ENCODE measurements at places on chromosomes 16 and 17.

GRCh38 chr16:75792771-75793492, 66.6 kb upstream of the CPHXL start:
- no peak for DNase-seq

GRCh38 chr17:31593806-31594205, 202.3 kb downstream of the RAB11FIP4 start:
- DNase-seq = no peak

DNA sequence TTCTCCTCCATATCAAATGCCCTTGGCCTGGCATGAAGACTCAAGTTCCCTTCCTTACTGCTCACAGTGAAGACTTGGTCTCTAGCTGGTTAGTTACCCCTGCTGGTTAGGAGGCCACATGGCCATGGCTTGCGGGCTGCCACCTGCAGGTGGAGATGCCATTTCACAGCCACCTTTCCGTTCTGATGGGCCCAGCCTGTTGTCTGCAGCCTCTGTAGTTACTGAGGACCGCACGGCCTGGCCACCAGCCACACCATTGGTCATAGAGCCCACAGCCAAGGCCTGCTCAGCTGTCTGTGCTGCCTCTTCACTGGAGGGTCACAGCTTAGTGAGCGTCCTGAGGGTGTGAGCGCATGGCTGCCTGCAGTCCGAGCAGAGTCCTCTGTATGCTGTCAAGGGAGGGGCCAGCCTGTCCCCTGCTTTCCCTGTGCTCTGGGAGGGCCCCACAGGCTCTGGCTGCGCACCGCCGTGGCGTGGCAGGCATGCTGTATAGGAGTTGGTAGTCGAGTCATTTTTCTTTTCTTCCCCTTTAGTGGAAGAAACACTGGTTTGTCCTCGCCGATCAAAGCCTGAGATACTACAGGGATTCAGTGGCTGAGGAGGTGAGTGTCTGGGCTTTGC, 59.2 kb downstream of the PLD6 start:
- no peak for DNase-seq

GRCh38 chr17:27613433-27613832, 17.6 kb upstream of the LGALS9 start:
- no peak for DNase-seq

- DNase-seq = no peak
These were observed 27.2 kb downstream of the NAGPA start for GRCh38 chr16:5006348-5007193.

DNA sequence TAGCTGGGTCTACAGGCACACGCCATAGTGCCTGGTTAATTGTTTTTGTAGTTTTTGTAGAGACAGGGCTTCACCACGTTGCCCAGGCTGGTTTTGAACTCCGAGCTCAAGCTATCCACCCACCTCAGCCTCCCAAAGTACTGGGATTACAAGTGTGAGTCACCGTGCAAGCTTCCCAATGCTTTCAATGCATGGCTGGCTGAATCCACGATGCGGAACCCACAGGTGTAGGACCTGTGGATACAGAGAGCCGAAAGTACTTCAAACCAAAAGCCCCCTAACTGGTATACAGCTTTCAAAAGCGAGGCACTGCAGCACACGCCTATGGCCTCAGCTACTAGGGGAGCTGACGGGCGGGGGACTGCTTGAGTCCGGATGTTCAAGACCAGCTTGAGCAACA, 44.8 kb downstream of the METTL16 start:
- no peak for DNase-seq

DNA sequence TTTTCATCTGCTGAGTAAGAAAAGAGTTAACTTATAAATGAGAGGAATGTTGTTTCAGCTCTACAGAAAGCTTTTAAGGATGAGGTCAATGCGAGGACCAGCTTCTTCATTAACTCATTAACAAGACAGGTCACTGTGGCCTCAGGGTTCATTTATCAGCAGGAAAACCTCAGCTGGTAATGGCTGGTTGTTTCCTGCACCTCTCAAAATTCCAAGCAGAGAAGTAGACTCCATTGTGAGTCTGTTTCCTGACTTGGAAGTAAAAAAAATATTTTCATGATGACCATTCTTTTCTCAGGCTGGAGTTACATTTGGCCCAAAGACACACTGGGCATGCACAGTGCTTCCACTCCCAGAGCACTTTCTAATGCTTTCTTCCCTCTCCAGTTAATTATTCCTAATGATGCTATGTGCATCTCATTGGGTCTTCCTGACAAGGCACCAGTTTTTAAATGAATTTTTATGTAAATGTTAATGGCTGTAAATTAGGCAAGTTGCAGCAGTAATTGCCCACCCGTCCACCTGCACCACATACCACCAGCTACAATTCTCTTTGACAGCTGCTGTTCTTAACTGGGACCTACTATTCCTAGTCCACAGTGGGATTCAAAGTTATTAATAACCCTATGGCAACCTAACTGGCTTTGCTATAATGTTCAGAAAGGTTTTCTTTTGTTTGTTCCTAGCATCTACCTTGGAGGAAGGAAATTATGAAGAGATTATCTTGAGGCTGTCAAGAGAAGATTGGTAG, 89.5 kb upstream of the BCAR1 start:
- DNase-seq = no peak

DNA sequence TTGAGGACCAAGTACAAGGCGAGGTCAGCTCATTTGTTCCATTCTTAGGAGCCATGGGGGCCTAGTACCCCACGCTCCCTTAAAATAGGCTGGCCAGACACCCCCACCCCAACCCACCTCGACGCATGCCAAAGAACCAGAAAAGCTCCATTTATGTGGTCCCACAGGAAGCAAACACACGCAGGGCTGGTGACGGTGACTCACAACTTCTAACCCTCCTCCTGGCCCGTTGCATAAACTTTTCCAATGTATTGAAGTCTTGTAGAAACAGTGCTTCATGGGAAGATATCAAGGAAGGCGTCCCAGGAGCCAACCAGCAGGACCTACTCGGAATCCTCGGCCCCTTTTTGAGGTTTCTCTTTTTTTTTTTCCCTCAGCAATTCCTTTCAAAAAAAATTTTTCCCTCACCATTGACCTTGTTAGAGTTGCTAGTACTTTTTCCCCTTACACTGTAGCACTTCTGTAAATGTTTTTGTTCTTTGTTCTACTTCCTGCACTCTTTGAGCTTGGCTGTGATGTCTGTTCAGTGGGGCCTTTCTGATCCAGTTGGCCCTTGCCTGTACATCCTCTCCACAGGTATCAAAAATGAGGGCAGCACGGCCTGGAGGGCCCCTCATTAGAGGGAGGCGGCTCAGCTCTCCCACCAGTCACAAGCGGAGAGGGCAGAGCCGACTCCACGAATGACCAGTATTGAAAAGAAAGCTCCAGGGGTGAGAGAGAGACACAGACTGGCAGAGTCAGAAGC, 208.3 kb downstream of the RGS9 start:
- DNase-seq = no peak

GRCh38 chr16:87930456-87930855, 5.9 kb downstream of the CA5A start:
- DNase-seq = no peak

- no peak for DNase-seq
These were observed 5.3 kb downstream of the PDK2 start for GRCh38 chr17:50100480-50100883.

GRCh38 chr16:57645691-57646387, 17.4 kb downstream of the ADGRG1 start:
- no peak for DNase-seq

GRCh38 chr17:49522357-49522890, 27.3 kb downstream of the NGFR start:
- no peak for DNase-seq

DNA sequence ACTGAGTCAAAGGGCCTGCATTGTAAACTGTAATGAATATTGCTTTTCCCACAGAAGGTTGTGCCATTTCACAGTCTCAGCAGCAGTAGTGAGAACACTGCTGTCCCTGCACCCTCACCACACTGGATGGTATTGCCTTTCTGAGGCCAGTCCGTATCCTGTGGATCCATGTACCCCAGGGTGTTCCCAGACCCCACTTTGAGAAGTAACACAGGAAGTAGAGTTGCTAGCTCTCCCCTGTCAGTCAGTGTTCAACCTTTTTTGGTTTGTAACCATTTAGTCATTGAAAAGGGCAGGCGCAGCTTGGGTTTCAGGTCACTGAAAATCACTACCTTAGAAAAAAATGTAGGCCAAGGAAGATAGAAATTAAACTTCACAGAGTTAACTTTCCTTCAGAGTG, 37.9 kb downstream of the SLFN12L start:
- no peak for DNase-seq

DNA sequence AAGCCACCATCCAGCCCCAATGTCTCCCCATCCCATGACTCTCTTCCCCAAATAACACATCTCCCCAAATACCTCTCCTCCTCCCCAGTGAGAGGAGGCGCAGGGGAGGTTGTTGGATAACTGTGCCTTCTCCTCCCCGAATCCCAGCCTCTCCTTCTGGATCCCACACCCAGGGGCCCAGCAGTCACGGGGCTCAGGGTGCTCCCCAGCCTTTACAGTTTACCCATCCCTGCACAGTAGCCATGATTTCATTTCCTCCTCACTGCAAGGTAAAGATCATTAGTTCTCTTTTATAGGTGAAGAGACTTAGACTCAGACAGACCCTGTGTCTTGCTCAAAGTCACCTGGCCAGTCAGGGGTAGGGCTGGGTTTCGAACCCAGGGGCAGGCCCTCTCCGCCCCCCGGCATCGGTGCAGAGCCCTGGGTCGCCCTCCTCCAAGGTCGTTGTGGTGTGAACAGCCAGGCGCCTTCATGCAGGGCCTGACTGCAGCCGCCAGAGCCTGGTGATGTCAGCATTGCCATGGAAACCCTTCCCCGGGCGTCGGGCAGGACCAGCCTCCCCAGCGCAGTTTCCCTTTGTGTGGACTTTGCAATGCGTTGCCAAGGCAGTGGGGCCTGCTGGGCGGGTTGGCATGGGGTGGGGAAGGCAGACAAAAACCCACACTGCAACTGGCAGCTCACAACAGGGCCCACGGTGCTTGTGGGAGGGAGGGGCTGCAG, 53.3 kb upstream of the TOB1 start:
- peak; percentile 89 for DNase-seq

GRCh38 chr17:2892305-2892971, 96.2 kb downstream of the RAP1GAP2 start:
- no peak for DNase-seq

GRCh38 chr17:43219746-43220380, 8.2 kb downstream of the TMEM106A start:
- no peak for DNase-seq

DNA sequence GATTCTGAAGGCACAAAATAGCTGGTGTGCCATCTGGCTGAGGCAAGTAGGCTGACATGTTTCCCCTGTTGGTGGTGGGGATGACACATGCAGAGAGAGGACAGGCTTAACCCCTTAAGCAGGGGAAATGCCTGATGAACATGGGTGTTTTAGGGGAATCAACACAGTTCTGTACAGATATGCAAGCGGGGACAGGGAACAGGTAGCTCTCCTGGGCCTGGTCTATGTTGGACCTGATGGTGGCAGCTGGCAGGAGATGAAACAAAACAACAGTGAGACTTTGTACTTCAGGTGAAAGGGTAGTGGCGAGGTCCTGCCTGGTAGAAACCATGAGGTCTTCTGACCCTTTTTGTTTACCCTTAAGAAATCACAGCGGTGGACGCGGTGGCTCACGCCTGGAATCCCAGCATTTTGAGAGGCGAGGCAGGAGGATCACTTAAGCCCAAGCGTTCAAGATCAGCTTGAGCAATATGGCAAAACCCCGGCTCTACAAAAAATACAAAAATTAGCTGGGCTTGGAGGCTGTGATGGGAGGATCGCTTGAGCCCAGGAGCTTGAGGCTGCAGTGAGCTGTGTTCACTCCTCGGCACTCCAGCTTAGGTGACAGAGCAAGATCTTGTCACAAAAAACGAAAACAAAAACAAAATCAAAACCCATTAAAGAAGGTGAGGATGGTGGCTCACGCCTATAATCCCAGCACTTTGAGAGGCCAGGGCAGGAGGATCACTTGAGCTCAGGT, 10.5 kb downstream of the OR1F1 start:
- no peak for DNase-seq

DNA sequence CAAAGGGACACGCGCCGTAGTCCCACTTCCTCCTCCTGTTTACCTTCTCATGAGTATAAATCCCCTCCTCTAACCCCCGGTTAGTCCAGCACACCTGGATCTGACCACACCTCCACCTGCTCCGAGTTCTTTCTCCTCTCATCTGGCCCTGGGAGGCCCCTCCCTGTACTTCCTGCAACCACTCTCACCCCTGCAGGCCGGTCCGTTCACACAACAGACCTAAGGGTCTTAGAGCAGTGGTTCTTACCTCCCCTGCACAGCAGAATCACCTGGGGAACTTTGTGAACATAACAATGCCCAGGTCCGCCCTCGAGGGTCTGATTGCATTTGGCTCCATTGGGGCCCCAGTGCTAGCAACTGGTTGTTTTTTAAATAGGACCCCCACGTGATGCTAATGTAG, 24.8 kb downstream of the TMEM114 start:
- DNase-seq = no peak

GRCh38 chr17:62219221-62219899, 154.3 kb upstream of the MED13 start:
- no peak for DNase-seq

GRCh38 chr17:50872710-50873424, 6.7 kb upstream of the TOB1 start:
- DNase-seq = no peak

- DNase-seq = no peak
These were observed 23.3 kb downstream of the ZNF75A start for GRCh38 chr16:3328643-3329042.

- no peak for DNase-seq
These were observed 19.3 kb downstream of the DBNDD1 start for GRCh38 chr16:89999831-90000574.

DNA sequence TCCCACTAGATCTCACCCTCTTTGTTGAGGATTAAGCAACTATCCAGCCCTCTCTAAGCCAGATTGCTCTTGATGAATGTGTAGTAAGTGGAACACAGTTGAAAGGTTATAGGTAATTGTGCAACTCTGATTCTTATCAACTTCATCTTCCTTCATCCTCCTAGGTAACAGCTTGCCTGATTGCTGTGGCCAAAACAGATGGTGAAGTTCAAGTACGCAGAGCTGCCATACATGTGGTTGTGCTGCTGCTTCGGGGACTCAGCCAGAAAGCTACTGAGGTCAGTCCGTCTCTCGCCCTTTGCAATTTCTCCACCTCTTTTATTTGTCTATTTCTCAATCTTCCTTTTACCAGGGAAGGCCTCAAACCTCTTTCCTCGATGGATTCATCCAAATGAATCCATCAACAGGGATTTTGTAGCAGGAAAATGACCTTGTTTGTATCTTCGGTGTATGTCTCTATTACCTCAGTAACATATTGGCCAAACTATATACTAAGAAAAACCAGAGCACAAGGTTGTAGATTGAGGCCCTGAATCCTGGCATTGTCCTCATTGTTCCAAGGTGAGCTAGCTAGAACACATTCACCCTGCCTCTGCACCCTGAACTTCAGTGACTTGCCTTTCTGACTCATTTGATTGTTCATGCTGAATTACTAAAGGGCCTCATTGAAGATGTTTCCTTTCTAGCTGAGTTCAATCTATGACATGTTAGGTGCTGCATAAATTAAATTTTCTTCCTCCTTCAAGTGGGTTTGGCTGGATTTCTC, 65.1 kb upstream of the HAS3 start:
- no peak for DNase-seq

DNA sequence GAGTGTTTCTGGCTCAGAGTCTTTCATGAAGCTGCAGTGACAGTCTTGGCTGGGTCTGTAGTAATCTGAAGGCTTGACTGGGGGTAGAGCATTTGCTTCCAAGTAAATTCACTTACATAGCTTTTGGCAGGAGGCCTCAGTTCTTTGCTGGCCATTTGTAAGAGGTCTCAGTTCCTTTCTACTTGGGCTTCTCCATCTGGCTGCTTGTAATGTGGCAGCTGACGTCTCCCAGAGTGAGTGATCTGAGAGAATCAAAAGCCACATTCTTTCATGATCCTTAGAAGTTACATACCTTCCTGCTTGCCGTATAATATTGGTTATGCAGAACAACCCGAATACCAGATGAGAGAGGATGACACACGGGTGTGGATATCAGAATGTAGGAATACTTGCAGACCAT, 39.8 kb downstream of the NF1 start:
- DNase-seq = no peak

Data from NCI-H2107 (cell line).